ENCODE measurements at places on chromosomes 5 and 9.

- DNase-seq: no peak
Observed at GRCh38 chr5:73267766-73268435, 94.9 kb downstream of the TMEM174 start.

DNA sequence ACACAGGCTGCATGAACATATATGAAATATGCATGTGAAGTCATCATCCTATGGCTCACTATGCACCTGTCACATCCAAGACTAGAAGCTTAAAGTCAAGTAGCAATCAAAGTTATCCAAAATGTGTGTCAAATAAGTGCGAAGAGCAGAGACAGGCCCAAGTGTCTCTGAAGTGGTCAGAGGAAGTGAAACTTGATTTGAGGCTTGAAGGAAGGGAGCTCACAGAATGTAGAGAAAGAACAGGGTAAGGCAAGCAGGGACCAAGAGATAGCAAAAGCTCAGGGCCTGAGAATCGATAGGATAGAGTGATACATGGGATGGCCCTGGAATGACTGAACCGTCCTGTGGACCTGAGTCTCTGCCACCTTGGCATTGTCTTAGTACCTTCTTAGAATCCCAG lies 274.3 kb upstream of the TRPC7 start:
- no peak for DNase-seq

DNA sequence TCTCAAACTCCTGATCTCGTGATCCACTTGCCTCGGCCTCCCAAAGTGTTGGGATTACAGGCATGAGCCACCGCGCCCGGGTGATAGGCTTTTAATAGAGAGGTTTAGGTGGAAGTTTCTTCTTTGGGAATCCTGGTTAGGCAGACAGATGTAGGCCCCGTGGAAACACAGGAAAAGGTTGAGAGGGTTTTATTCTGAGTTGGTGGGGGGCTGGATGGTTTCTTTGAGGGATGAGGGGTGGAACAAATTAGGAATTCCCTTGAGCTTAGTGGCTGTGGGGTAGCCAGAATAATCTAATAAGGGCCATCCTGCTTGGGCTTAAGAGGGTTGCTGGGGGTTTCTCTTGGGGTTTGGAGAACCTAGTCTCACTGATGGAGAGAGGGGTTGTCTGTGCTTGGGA lies 30.4 kb downstream of the C9orf50 start:
- DNase-seq: no peak

GRCh38 chr5:129906177-129906887 lies 2.1 kb downstream of the CHSY3 start:
- DNase-seq: no peak

DNA sequence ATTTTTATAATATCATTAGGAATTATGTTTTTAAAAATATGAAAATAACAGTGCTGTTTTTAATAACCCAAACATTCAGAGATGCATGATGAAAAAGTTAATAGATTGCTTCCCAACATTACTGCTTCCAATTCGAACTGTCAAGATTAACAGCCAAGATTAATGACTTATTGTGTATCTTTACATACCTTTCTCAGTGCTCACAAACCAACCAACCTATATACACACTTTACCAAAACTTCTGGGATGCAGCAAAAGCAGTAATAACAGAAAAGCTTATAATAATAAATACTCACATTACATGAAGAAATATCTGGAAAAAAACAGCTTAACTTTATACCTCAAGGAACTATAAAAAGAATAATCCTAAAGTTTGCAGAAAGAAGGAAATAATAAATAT lies 82.1 kb downstream of the TMEM232 start:
- DNase-seq: no peak

DNA sequence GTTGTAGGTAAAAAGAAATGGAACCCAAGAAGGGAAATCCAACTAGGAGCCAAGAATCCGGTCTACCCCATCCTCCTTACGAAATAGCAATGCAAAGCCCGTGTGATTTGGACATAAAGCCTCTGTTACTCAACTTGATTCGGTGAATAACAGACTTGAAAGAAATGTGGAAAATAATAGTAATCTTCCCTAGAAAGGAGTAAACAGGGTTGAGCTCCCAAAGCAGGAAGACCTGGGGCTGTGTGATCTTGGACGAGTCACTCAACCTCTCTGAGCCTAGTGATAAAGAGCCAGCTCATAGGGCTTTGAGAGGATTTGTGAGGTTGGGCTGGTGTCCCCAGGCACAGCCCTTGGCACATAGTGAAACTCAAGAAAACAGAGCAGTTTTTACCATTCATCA lies 42.7 kb upstream of the IL17B start:
- DNase-seq: no peak

GRCh38 chr9:137778914-137779313 lies 98.7 kb upstream of the CACNA1B start:
- DNase-seq: no peak

DNA sequence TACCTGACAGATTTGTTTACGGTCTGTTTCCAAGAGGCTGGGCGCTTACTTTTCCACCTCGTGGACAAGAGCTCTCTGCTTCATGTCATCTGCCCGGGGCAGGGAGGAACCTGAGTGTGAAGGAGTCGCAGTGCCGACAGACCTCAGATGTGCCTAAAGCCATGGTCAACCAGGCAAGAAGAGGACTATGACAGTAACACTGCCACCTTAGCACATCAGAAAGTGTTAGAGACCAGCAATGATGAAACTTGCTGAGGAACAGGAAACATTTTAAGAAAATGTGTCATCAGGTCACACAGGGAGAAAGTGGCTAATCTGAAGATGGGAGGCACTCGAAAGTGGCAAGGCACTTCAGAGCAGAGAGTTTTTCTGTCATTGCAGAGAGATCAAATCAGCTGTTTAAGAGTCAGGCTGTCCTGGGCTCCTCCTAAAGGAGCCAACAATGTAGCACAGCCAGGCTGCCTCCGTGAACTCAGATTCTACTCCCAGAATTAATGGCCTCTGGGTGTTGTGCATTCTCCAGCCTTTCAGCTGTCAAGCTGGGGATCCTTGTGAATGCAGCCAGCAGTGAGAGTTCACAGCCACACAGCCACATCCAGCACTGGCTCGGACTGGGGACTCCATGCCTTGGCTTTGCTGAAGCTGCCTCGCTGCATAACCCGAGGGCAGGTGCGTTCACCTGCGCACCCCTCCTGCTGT lies 94.6 kb downstream of the RAPGEF1 start:
- DNase-seq: no peak

DNA sequence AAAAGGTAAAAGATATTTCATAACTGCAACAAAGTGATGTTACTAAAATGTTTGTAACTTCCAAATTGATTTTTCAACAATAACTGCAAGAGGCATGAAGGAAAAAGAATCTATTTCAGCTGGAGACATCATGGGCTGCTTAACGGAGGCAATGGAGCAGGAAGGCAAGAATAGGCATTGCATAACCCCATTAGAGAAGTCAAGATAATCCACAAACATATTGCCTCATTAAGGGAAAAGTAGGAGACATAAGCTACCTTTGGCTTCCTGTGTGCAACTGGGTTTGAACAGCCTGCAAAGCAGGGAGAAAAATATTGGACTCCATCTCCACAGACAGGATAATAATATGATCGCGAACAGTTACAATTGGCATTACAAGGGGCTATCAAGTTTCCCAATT lies 46.7 kb downstream of the SLCO4C1 start:
- no peak for DNase-seq

Data from stimulated activated CD4-positive, alpha-beta T cell treated with anti-CD3 and anti-CD28 coated beads, Interleukin-4, amount 100 ng/mL, for 4 hours (primary cell).